ENCODE measurements at places on chromosomes 1 and 21.

DNA sequence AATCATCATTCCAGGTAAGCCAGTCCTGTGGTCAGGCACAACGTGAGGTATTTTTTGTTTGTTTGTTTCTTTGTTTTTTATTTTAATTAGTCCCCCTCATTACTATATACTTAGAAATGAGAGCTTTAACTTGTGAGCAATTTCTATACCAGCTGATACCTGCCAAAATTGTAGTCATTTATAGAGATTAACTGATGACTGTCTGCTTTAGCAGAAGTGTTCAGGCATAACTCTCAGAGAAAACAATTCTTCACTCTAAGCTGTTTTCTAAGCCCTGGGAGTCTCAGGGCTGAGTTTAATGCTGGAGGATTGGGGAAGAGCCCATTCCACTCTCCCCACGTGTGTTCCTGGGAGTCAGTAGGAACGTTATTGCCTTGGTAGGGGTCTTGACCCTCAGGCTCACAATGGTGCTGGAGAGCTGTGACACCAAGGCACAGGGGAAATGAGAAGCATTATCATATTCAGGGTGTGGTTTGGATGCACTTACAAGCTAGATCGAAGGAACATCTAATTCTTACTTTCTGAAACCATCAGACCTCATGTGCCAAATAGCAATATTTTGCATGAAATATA lies 168.2 kb downstream of the CLIC6 start:
- DNase-seq = no peak

DNA sequence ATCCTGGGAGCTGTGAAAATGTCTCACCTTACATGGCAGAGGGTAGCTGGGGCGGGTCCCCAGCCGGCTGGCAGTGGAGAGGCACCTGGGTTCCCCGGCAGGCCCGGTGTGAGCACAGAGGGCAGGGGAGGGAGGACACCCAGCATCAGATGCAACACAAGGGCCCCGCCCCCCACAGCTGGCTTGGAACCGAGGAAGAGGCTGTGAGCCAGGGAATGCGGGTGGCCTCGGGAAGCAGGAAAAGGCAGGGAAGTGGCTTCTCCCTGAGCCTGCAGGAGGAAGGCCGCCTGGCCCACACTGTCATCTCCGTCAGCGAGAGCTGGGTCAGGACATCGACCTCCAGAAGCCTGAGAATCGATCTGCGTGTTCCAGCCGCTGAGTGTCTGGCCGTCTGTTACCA lies 87.3 kb downstream of the SIK1 start:
- no peak for DNase-seq

DNA sequence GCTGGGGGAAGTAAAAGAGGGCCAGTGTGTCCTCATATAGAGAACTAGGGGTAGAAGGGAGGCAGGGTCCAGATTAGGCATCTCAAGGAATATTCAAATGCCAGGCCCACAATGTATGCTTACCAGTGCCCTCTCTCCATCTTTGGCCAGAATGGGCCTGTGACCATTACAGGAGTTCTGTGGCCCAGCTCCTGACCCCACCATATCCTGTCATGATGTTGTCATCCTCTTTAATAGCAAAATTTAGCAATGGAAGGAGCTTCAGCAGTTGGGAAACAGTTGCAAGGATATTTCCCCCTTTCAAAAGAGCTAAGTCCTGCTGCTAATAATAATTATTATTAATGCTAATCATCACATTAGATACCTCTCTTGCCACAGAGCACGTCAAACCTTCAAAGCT lies 49.3 kb upstream of the JUN start:
- DNase-seq = no peak

- no peak for DNase-seq
These were observed 243.1 kb downstream of the CACNA1E start for GRCh38 chr1:181726320-181727012.

DNA sequence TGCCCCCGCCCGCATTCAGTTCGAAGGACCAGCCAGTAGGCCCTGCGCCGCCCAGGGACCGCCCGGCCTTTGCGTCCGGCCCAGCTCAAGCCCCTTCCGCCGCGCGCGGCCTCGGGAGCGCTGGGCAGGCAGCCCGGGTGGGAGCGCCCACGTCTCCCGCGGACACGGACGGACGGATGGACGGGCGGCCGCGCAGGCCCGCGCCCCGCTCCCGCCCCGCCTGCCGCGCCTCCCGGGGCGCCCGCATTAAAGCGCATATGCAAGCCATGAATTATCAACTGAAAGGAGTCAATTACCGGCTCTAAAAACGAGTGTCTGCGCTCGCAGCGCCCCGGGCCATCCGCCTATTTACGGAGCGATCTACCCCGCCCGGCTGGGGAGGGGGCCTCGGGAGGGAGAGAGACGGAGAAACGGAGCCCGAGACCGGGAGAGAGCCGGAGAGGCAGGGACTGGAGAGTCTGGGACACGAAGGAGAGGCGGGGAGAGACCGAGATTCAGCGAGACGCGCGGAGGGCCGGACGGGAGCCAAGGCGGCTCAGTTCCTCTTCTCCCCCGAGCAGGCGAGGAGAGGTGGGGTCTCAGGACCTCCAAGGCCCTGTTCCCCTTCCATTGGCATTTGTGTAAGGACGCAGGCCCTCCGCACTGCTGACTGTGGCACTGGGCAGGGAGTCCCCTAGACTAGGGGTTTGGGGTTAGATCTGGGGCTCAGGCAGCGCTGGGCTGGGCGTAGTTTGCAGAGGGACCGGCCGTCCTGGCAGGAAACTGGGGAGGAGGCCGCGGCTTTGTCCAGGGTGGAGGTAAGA lies 41.3 kb upstream of the DMBX1 start:
- DNase-seq = no peak

DNA sequence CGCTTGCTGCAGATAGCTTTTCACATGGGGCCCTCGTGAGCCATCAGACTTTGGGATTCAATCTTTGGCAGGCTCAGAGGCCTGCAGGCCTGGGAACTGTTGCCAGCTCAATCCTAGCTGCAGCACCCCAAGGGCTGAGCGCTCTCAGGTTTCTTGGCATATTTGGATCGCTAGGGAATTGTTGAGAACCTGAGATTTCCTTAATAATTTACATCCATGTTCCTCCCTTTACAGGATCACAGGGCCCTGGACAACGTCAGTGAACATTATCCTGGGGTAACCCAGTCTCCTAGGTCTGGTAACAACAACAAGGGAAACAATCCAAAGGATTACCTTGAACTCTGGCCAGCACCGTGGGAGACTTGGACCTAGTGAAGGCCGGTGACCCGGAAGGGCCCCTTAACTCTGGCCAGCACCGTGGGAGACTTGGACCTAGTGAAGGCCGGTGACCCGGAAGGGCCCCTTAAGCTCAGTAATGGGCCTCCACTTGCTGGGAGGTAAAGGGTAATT lies 49.3 kb upstream of the NEK2 start:
- no peak for DNase-seq

DNA sequence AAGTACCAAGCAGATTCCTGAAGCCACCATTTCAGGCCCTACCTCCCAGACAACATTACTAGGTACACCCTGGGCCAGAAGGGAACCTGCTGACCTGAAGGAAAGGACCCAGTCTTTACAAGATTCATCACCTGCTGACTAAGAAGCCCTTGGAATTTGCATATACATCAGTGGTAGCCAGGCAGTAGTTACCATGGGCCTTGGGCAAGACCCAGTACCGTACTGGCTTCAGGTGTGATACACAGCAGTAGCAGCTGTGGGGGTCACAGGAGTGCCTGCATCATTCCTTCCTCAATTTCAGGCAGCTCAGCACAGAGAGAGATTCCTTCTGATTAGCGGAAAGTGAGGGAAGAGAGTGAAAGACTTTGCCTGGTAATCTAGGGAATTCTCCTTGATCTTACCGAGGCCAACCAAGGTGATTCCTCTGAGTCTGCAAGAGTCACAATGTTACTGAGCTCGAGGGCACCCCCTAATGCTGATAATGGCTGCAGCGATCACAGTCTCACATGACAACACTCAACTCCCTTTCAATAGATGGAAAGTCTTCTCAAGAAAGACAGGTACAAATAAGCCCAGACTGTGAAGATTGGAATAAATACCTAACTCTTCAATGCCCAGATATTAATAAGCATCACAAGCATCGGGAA lies 22.0 kb upstream of the UHMK1 start:
- no peak for DNase-seq

- DNase-seq = no peak
These were observed 526.2 kb downstream of the MRPL39 start for GRCh38 chr21:25081096-25081495.

DNA sequence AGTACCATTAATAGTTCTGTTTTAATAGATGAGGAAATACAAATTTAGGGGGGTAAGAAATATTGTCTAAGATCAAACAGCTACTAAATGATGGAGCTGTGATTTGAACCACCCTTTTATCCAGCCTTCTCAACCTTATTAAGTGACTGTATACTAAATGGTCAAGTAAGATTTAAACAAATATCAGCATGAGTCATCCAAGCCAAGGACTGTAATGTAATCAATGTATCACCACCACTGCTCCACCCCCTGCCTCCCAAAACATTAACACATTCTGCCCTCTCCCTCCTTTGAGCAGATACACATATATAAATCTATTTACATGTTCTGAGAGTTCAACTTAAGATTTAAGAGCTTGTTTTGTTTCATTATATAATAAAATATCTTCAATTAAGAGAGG lies 58.9 kb downstream of the LRRC40 start:
- DNase-seq = no peak

DNA sequence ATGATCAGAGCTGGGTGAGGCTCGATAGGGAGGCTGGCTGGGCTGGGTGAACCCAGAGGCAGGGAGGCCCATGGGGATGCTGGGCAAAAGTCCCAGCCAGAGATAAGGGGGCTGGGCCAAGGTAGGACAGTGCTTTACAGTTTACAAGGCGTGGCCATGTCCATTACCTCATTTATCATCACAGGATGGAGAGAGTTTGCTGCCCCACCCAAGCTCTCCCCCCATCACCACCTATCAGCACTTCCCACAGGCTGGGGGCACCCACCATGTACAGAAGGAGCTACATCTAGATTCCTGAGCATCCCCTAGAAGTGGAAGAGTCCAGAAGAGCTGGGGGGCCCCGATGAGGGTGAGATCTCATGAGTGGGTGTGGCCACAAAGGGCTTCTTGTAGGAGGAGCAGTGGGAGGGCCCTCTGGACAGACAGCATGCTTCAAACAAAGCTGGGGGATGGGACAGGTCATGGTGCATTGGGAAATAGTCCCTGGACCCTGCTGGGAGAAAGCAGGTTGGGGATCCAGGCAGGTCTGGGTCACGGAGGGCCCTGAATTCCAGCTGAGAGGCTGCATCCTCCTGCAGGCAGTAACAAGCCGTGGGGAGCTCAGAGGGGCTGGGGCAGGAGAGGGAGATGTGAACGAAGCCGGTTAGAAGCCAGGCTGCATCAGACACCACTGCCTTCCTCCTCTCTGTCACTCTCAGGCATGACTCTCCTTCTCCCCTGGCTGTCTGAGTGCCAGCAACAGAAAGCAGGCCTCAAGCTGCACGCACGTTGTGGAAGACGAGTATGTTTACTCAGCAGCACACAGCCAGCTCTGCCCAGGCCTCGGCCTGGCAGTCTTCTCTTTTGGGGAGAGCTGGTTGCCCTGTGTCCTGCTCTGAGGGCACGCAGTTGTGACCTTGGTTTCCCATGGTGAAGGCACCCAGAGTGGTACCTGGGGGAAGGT lies 202.3 kb downstream of the HIVEP3 start:
- DNase-seq = no peak

- no peak for DNase-seq
These were observed 42.6 kb downstream of the OPTC start for GRCh38 chr1:203536575-203536974.

DNA sequence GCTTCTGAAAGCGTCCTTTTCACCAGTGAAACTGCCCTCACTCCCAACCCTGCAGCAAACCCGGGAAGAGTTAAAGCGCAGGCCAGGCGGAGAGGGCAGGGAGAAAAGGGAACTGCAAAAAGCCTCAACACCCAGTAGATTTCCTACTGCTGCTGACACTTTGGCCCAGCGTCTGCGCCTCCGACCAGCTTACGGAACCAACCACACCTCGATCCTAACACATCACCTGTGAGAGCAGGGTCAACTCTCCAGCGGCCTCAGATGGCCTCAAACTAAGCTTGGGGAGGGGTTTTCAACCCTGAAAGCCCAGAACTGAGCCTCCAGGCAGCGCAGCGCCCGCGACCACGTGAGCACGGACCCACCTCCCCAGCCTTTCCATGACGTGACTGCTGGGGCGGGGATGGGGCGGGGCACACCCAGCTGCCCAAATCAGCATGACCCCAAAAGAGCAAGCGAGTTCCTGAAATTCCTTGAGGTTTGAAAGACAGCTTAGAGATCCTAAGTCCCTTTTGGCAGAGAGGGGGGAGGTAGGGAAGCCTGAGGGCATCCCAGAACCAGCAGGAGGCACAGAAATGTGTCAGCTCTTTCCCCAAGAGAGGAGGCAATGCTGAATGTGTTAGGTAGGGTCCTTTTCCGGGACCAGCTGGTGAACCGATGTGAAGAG lies 59.1 kb downstream of the ITPKB start:
- DNase-seq = peak; percentile 83

DNA sequence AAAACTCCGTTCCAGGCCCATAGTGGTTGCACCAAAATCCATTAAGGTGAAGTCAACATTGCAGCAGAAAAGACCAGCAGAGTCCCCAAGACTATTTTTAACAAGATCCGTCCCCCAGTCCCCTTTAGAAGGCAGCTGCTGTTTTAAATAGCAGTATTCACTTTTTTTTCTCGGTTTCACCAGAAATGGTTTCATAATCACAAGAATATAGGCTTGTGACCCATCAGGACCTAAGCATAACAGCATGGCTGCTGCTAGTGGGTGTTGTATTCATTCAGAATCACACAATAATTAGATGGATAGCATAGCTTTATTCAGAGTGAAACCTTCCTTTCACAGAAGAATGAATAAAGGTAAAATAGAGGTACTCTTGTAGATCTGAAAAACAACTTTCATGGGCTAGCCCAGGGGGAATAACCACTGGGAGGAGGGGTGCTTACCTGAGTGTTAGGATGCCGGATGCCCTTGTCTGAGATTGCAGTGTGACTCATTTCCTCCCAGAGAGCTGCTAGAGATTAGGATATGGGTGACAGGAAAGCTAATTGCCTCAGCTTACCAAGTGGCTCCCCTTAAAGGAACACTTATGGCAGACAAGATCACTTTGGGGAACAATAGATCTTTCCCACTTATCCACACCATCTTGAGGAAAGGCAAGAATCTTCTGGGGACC lies 35.0 kb downstream of the ACKR1 start:
- DNase-seq = no peak

DNA sequence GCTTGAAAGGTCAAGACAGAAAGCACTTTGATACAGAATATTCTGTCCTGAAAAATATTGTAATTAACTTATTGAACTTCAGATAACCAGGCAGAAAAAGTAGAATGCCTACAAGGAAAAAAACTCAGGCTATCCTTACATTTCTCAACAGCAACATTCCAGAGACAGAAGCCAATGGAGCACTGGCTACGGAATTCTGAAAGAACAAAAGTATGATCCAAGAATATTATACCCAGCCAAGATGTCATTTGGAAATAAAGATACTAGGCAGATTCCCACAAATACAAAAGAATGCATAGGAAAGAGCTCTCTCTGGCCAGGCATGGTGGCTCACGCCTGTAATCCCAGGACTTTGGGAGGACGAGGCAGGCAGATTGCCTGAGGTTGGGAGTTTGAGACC lies 5.8 kb upstream of the PPT1 start:
- DNase-seq = no peak
